Left hindlimb (tissue), 1 donor: ENCODE measurements at places on chromosomes 16 and 17.

- no peak for DNase-seq
These were observed 561.6 kb upstream of the PSMD7 start for GRCh38 chr16:73735018-73735417.

DNA sequence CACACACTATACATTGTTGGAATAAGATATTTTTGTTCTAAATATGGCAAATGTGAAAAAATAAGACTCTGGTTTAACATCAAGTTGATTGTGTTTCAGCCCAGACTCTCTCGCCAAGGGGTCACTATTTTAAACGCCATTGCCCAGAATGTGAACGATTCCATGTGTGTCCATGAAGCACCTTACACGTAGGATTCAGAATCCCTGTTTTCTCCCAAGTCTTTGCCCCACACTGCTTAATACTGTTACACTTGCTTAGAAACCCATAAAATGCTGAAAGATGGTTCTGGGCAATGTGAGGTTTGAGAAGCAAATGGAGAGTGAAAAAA lies 7.7 kb downstream of the HS3ST3B1 start:
- DNase-seq = no peak

- no peak for DNase-seq
These were observed 206.0 kb downstream of the SEC14L1 start for GRCh38 chr17:77346765-77347164.

GRCh38 chr16:89155184-89155679 lies 16.3 kb upstream of the CDH15 start:
- peak; percentile 77 for DNase-seq
